ENCODE measurements at places on chromosomes 2 and 18.

DNA sequence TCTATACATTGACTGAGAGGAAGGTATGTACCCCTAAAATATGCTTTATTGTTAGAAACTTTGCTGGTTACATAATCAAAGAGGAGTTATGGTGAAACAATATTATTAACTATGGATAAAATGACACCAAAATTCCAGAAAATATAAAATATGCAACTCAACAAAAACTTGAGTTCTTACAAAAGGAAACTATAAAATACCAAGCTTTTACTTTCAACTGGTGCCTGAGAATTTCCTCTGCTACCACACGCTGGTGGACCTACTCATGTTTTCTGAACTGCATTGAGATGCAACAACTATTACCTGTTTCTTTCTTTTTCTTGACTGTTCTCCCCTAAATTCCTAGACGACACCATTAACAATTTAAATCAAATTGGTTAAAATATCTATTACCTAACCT, 8.2 kb upstream of the NFE2L2 start:
- no peak for DNase-seq

GRCh38 chr2:190060019-190060418, 2.5 kb downstream of the MSTN start:
- no peak for DNase-seq

DNA sequence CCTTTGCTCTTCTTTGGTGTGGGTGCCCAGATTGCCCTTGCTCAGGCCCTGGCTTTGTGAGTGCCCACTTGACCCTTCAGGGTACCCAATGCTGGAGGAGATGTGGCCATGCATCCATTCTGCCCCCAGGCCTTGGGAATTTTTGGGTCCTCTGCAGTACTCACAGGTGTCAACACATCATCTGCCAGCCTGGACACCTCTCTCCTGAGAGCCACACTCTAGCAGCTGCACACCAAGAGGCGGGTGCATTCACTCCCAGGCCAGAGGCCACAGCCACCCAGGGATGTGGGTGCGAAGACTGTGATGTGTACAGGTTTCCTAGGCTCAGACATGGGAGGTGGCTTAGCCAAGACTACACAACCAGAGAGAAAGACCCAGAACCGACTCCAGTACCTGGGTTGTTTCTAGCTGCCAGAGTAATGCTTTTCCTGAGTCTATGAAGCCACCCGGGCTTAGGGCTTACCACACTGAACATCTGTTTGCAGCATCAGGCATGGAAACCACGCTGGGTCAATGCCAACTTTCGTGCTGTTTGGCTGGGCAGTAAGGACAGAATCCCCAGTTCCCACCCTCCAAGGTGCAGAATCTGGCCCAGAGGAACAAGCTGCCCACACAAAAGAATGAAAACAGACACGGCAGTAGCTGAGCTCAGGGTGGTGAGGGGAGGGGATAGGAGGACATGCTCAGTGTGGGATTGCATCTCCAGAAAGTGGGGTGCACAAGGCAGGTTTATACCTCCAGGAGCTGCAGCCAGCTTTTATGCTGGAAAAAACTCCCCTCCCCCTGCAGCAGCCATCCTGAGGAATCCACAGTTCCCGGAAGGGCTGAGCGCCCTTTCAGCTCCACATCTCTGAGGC, 40.1 kb downstream of the KCNF1 start:
- DNase-seq, result peak; percentile 14

DNA sequence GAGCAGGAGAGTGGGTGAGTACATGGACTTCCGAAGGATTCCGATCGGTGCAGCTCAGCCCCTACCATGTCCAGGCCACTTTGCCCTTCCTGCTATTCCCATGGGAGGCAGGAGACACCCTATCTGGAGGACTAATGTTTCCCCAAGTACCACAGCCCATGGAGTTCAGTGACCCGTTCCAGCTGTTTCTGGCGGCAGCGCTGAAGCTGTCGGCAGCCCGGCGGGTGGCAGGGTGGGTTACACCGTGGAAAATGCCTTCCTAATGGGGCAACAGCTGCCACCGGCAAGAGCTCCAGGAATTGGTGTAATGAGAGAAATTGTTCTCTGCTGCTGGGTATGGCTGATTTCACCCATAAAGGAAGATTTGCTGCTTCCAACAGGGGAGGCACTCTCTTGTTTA, 98.3 kb downstream of the MYCN start:
- DNase-seq, result peak; percentile 33

DNA sequence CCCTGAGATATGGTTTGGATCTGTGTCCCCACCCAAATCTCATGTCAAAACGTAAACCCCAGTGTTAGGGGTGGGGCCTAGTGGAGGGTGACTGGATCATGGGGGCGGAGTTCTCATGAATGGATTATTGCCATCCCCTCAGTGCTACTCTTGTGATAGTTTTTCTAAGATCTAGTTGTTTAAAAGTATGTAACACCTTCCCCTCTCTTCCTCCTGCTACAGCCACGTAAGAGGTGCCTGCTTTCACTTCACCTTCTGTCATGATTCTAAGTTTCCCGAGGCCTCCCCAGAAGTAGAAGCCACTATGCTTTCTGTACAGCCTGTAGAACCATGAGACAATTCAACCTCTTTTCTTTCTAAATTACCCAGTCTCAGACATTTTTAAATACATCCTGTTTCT, 16.9 kb downstream of the PUM2 start:
- DNase-seq, result no peak

GRCh38 chr18:74480149-74480651, 16.0 kb upstream of the CNDP2 start:
- DNase-seq, result no peak

DNA sequence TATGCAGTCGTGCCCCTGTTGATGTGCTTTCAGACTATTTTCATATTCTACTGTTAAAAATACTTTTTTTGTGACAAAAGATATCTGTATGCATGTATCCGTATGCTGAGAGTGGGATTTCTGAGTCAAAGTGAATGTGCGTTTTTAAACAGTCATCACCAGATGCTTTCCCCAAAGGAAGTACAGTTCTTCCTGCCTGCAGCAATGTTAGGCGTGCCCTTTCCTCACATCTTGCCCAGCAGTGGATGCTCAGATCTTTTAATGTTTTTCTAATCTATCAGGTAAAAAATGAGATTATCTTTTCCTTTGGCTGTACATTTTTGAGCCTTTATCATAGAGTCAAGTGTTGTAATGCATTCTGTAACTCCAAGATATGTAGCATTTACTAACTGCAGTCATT, 111.7 kb downstream of the PTPRM start:
- no peak for DNase-seq
